ENCODE measurements at places on chromosomes 3 and 15.

DNA sequence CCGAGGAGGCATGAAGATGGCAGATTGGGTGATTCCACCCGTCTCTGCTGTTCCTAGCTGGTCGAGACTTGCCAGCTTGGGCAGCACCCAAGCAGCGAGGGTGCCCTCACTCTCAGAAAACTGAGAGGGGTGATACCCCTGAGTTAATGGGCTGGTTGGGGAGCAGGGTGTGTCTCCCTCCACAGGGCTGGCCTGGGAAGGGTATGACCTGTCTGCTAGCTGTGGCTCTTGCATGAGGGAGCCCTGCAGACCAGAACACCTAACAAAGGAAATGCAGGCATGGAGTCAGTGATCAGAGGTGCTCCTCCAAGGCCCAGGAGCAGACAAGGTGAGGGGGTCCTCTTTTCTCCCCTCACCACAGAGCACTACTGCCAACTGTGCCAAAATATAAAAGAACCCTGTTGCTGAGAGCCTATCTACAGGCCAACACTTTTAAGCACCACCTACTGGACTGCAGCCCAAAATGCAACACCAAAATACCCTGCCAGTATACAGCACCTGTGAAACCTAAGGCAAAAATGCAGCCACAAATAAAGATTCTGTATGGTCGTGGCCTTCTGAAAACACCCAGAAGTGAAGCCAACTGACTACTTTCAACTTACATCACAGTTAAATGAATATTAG, 35.8 kb upstream of the PPM1L start:
- no peak for DNase-seq

GRCh38 chr3:52934630-52935530, 37.5 kb upstream of the STIMATE start:
- peak; percentile 40 for DNase-seq

DNA sequence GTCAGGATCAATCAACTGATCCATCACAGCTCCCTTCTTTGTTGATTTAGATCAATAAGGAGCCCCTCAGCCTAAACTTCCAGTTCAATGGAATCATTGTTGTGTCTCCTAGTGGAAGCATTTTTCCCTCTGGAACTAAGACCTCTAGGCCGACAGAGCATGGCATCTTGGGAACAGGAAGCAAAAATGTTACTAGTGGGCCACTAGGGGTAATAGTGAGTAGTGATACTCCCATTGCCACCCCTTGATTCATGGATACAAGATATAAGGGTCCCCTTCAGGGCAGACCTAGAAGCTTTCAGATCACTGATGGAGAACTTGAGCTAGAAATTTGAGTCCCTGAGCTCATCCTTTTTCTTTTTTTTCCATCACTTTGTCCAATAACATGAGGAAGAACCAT, 40.4 kb upstream of the AZI2 start:
- DNase-seq: no peak

DNA sequence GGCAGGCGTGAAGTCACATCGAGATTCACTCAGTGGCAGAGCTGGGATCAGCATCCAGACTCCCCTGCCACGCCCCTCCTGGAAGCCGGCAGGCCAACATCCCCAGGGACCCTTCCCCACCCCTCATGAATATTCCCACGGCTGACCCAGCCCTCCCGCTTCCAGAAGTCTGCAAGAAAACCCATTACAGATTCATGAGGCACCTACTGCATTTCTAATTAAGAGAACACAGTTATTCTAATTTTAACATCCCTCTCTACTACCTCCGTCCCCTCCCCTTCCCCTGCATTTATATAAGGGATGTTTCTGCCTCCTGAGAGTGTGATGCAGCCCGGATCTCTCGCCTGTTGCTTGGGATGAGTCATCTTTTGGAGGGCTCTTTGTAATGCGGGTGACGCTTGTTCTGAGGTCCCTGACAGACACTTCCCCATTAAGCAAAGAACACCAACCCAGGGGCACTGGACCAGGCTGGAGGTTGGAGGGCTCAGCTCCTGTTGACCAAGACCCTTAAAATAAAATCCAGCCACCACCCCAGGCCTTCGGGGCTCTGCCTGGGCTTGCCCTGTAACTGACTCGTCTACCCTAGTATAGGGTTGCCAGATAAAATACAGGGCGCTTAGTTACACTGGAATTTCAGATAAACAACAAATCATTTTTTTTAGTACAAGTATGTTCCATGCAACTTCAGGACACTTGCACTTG, 118.7 kb downstream of the NUP210 start:
- no peak for DNase-seq

DNA sequence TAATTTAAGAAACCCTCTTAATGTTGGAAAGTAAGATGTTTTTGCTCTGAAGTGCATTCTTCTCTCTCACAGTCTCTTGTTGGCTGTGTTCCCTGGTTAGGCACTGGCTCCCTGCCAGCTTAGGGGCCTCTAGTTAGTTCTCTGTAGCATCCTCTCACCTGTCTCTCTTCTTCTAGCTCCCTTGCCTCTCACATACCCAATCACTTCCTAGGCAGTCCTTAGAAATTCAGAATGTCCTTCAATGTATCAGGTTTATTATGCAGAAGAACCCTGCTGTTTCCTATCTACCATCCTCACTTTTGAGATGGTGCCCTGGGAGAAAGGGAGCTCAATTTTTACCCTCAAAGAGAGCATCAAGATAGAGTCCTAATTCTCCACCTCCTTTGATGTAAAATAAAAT, 36.2 kb upstream of the CPNE4 start:
- DNase-seq: no peak

DNA sequence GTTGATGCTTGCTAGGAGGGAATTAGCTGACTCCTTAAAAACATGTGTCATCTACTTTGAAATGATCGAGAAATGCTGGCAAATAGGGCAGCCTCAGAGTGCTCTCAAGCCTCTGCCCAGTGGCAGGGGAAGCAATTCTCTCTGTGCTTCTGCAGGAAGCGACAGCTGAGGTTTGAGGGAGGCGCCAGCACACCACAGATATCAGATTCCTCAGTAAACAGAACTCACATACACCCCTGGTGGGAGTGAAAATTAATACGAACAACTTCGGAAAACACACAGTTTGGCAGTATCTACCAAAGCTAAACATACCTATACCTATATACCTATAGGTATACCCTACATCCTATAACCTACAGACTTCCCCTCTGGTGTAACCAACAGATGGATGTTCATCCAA, 61.3 kb downstream of the NSMCE3 start:
- no peak for DNase-seq

DNA sequence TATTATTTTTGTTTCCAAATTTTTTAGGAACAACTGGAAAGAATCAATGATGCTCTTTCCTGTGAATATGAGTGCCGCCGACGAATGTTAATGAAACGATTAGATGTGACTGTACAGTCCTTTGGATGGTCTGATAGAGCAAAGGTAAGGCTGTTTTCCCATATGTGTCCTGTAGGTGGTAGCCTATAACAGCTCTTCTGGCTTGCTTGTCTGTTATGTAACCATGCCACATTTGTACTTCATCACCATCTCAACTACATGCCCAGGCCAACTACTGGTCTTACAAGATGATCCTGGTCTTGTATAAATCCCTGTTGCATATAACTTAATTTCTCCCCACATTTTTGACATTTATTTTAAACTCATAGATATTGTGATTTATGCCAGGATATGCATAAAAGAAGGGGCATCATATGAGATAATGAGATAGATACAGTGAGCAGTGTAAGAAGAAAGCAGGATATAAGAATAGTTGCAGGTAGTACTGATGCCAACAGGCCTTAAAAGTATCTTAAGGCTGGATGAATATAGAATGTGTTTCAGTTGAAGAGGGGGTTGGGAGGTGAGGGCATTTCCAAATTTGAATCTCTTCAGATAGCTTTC, 20.3 kb downstream of the FAM98B start:
- DNase-seq: peak; percentile 4

DNA sequence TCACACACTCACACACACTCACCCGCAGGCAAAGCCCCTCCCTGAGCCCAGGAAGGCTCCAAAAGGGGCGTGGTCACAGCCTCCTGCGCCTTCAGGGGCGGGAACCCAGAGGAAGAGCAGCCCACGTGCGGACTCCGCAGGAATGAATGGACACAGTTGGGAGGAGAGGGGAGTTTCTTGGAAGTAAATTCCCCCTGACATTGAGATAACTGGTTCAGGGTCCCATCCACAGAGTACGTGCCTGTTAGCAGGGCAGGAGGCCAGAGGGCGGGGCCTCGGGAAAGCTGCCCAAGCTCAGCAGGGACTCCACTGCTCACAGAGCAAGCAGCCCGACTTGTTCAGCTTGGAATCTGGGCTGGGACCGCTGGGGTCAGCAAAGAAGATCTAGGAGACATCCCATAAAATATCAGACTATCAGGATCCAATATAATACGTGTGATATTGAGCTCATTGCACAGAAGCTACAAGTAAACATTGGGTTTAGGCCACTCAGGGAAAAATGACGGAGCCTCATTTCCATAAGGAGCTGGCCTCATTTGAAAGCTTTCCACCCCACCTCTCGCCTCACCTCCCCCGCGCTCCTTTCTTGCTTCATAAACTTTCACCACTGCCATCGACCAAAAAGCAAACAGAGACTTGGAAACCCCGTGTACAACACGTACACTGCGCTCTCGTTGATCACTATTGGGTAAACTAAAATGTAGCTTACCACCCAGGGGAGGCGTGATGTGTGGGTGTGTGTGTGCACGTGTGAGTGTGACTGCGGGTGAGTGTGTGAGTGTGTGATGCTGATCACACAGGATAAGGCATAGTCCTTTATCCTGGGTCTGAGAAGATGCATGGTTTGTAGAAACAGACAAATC, 36.0 kb downstream of the TM2D3 start:
- no peak for DNase-seq

DNA sequence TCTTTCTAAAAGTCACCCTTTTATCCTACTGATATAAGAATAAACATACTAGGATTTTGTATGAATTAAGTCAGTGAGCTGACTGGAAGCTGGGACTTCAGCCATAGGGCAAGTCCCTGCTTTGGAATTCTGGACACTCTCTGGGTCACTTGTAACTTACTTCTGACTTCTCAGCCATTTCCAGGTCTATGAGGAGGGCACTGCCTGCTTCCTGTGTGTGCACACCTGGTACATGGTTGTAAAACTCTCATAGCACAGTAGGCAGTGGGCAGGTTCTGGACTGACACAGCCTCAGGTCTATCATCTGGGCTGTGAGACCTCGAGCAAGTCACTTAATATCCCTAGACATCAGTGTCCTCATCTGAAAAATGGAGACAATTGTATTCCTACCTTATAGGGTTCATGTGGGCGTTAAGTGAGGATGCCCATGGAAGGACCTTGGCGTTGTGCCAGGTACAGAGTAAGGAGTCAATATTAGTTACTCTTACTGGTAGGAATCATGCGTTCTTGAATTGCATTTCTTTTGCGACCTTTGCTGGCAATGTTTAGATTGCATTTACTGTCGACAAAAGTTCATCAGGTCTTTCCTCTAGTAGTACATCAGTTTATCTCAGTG, 27.5 kb upstream of the TGM5 start:
- DNase-seq: no peak

GRCh38 chr3:60281970-60282369, 969.3 kb downstream of the FHIT start:
- no peak for DNase-seq

- no peak for DNase-seq
These were observed 48.7 kb upstream of the FHIT start for GRCh38 chr3:61300006-61300380.

DNA sequence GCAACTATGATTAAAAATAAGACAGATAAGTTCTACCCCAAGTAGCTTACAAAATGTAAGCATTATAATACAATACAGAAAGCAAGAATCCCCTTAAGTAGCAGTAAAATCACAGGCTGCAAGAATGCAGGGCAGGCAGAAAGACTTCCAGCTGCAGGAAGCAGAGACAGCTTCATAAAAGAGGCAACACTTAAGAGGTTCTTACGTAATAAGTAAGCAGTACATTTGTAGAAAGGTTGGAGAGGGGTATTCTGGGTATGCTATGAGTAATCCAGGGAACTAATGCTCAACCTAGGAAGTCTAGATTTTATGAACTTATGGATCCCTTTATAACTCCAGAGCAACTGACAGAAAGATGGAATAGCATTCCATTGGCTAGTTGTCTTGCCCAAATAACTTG, 151.6 kb downstream of the IL5RA start:
- DNase-seq: no peak

GRCh38 chr15:101138913-101139880, 112.7 kb downstream of the CHSY1 start:
- no peak for DNase-seq

DNA sequence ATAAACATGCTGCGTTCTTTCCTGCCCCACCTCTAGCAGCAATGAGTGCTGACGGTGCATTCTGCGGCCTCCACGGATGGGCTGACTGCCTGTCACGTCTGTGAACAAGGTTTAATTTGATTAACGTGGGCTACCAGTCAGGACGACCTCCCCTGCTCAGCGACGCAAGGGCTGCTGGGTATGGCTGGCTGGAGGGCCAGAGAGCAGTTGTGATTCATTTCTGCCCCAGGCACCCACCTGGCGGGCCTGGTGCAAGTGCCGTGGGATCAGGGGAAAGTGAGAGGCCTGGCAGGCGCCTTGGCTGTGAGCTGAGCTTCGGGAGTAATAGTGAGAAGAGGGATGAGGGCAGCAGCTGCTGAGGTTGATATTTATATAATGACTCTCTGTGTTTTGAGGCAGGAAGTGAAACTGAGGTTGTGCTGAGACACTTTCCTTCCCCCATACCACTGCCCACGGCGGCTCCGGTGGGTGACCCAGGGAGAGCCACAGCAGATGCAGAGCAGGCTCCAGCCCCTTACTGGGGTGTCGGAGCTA, 190.4 kb upstream of the BCL6 start:
- peak; percentile 46 for DNase-seq

DNA sequence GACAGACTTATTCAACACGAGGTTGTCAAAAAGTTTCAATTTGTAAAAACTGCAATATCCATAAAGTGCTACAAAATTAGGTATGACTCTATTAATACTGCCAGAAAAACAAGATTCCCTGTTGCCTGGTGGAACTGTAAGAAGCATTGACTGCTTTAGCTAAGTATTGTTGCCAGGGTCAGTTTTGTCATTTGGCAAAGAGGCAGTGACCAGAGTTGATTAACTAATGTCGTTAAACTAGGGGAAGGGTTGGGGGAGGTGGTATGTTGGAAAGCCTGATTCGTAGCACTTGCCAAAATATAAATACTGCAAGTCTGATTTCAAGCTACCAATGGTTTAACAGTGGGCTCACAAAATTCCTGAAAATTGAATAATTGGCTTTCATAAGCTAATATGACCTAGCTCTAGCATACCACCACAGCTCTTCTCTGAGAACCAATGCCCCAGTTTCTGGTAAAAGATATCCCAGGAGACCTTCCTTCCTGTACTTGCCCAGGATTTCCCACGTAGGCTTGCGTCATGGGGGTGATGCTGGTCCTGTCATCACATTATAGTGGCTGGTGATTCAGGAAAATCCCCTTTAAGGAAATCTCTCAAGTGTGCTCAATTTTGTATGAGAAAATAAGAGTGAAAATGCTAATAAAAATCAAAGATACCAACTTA, 266.4 kb upstream of the TBC1D5 start:
- no peak for DNase-seq

Data from stimulated activated naive CD4-positive, alpha-beta T cell treated with Interleukin-2 at 50 U/mL for 16 hours (primary cell).